ENCODE measurements at places on chromosomes 2 and 18. TPM values are rescaled to one million over a fixed set of nuclear protein-coding genes. Genes with fewer than 3 reads are reported as not detected.

TLX2 gene
- 0.27 TPM for total RNA-seq

CCDC148 gene
- 1.7 TPM for total RNA-seq

RBM43 gene
- total RNA-seq = 0.27 TPM

GKN1 gene
- total RNA-seq = not detected

- ATAC-seq = no peak
These were observed 15.3 kb downstream of the STRN start for GRCh38 chr2:36951027-36951518.

FN1 gene
- 1,687 TPM for total RNA-seq

GRCh38 chr2:113200736-113201490 lies 27.1 kb downstream of the PSD4 start:
- ATAC-seq = no peak

GRCh38 chr2:163664610-163665009 lies 71.2 kb downstream of the FIGN start:
- no peak for ATAC-seq

DNA sequence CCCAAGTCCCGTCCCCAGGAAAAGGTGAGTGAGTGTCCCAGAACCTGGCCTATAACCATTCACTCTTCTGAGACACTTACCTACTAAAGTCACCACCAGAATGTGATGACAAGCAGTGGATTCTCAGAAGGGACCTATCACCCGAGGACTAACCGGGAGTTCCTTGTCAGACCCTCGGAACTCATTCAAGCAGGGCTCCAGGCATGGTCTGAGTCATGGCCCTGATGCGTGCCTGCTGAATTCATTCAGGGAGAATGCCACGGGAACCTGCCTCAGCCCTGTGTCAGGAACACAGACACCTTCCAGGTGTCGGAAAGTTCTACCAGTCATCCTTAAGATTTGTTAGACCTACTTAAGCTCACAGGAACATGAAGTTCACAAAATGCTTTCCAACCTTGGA lies 29.8 kb downstream of the ALPK2 start:
- no peak for ATAC-seq

GRCh38 chr2:132804051-132804450 lies 134.0 kb upstream of the LYPD1 start:
- ATAC-seq = peak; percentile 84
